Hepatocyte (in vitro differentiated cells): ENCODE measurements at places on chromosomes 5 and 9. TPM values are rescaled to one million over a fixed set of nuclear protein-coding genes. Genes with fewer than 3 reads are reported as not detected.

DNA sequence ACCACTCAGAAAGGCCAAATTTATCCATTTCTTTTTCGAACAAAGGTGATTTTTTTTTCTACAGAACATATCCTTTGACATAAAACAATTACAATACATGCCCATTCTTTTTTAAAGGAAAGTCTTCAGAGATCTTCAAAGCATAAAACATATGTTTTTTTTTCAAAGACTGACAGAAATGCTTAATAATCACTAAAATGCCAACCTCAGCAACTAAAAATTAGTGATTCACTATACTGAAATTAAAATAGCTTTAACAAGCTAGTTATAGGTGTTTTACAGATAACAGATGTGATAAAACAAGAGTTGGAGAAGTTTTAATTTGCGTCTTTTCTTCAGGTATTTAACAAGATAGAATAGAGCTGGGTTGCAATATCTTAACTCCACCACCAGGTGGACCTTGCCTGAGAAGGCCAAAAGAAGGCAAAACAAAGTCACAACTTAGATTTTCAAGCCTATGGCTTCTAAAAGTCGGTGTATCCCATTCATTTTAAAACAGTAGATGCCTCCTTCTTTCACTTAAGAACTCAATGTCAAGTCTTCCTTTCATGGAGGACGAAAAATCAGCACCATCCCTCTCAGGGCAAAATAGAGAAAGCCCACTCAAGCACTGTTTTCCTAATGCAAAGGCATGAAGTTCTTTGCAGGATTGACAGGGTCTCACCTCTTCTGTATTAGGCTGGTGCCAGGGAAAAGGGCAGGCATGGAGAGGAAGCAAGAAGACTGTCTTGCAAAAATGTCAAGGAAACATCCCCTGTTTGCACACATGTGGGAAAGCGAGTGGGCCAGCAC is 31.1 kb upstream of the CPLX2 start:
- H3K36me3 ChIP-seq, result no peaks in the 10 kb centered on the region
- no peak for DNase-seq
- H3K4me3 ChIP-seq, result no peak overlapping the region

DNA sequence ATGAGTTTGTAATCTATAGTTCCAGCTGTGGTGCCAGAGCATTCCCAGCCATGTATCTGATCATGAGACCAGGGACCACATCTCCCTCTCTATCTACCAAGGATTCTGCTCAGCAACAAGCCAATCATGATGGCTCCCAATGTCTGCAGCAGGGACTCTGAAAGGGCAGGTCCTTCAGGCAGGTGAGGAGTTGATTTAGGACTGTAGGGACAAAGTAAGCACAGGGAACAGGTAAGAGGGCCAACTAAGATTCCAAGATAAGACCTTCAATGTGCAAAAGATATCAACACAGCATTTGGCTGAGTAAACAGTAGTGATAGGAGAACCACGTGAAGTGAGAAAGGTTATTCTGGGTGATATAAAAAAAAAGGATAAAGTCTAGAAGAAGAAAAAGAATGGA is 8.5 kb downstream of the XPA start:
- H3K4me3 ChIP-seq, result no peak overlapping the region
- peak overlapping the region; percentile 57 for H3K27ac ChIP-seq
- H3K36me3 ChIP-seq, result no peaks in the 10 kb centered on the region
- peaks cover 12% of the 10 kb centered on the region for H3K4me1 ChIP-seq

The SMIM33 gene
- not detected in 2 replicates for polyA plus RNA-seq

The ADAMTSL2 gene
- 1.5 and 2.3 TPM in 2 replicates for polyA plus RNA-seq
